GM19239 (cell line): ENCODE measurements at places on chromosomes 1 and 21.

- DNase-seq: no peak
Measured at GRCh38 chr1:180301135-180301742, 71.2 kb downstream of the LHX4 start.

GRCh38 chr1:68442822-68443556 lies 6.8 kb downstream of the RPE65 start:
- DNase-seq: no peak

DNA sequence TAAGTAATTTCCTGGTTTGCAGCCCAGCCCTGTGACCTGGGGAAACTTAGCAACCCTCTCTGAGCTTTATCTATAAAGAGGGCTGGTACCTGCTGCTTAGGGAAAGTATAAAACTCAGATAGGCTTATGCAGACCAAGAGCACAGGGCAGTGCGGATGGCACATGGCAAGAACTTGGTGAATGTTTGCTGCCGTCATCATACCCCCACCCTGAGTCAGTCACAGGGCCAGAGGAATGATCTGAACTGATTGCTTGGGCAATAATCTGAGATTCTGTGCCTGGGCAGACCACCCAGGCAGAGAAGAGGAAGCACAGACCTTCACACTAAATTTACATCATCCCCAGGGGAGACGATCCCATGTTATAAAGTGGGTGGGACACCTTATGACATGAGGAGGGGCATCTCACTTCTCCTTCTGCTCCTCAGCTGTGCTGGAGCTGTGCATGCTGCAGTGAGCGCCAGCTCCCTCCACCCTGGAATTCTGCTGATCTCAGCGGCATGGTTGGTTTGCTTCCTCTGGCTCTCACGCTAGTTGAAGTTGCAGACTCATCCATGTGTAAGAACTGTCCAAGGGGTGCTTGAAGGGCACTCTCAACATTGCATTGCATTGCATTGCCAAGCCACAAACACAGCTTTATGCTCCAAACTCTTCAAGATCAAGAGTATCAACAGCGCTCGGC lies 197.1 kb downstream of the AJAP1 start:
- no peak for DNase-seq

DNA sequence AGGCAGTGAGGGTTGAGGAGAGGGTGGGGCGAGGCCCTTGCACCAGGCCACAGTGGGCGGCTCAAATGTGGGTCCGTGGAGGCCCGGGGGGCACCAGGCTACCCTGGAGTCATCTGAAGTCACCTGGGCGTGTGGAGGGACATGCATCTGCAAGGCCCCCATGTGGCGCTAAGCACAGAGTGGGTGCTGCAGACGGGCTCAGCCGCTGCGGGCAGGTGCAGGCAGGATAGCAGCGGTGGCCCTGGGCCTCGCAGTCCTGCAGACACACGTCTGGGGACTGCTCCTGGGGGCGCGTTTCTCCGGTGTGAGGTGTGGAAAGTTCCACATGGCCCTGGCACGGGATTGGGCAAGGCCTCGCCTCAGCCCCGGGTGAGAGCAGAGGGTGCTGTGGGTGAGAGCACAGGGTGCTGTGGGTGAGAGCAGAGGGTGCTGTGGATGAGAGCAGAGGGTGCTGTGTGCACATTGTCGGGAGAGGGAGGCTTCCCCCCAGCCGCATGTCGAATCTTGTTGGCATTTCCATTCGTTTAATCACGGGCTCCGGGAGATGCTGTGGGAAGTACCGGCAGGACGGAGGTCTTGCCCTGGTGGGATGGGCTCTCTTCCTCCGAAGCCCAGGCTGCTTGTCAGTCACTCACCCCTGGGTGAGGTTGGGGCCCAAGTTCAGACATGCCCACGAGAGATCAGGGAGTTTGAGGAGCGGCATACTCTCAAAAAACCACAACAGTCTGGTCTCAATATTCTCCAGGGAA lies 46.5 kb downstream of the TP73 start:
- DNase-seq: no peak

GRCh38 chr1:213409971-213410370 lies 358.9 kb downstream of the RPS6KC1 start:
- DNase-seq: no peak

- no peak for DNase-seq
Measured at GRCh38 chr1:117671781-117672501, 66.1 kb downstream of the TENT5C start.

DNA sequence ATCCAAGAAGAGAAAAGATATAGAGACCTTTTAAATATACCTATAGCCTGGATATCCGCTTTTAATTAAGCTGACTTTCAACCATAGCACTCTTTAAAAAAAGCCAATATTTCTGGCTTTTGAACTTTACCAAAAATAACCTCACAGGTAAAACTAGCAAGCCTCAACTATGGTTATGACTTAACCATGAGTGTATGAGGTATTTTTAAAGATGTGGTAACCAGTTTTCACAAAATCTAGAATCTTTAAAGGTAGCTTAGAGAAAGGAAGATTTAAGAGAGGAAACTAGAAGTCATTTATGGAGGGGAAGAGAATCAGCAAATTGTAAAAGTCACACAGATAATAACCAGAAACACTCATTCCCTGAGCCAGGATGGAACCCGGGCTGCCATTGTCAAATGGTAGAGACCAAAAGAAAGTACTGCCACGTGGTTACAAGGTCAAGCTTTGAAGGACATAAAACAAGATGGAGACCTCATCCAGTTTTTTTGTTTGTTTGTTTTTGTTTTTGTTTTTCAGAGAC lies 288.4 kb upstream of the RGS18 start:
- DNase-seq: no peak

DNA sequence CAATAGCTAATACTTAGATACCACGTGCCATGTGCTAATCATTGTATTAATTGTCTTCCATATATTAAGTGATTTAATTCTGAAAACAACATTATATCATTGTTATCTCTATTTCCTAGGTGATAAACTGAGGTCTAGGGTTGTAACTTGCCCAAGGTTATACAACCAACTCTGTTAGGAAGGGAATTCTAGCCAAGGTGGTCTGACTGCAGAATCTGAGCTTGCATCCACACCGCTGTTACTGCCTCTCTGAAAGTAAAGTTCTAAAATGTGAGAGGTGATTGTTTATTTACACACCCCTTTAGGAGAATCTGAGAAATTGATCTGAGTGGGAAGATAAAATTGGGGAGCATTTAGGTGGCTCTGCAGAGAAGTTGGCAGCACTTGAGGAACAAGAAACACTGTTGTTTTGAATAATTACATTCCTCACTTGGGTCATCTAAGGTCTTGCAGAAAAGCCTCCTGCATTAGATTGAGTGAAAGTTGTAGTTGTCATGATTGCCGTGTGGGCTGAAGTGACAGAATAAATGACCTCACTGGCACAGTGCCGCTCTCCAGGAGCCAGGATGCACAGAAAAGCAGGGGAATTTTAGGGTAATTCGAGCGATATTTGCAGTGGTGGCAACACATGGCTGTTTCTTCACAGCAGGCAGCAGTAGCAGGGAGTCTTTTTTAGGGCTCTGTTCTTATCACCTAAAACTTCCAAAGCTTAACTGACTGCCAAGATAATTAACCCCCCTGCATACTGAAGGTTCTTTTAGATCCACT lies 121.7 kb downstream of the ADGRL4 start:
- DNase-seq: no peak

GRCh38 chr1:204478172-204478899 lies 16.3 kb downstream of the PIK3C2B start:
- no peak for DNase-seq

DNA sequence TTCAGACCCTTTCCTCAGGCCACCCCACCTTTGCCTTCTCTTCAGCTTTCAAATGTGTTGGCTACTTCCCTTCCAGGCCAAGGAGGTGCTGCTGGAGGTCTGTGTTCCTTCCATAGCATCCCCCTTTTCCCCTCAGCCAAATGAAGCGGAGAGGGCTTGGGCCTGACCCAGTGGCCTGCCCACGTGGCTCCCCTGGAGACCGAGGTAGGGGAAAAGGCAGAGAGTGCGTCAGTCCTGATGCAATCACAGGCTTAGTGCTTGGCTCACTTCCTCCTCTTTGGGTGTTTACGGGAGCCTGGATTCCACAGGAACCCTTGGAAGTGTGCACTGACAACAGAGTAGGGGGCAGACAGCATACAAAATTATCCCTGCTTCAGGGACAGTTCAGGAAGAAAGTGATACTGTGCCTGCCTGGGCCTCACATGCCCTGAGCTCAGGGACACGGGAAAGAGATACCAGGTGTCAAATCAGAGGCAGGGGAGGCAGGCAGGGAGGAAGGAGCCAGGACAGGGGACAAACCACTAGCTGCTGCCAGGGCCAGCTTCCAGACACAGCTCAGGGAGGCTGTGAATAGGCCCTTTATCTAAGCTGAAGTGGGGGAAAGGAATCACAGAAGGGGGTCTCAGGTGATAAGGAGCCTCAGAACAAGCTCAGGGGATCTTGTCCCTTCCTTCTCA lies 16.6 kb upstream of the PTP4A2 start:
- DNase-seq: no peak

GRCh38 chr1:161033751-161034150 lies 5.0 kb downstream of the TSTD1 start:
- no peak for DNase-seq

GRCh38 chr1:46408356-46409062 lies 14.4 kb downstream of the FAAH start:
- DNase-seq: no peak

DNA sequence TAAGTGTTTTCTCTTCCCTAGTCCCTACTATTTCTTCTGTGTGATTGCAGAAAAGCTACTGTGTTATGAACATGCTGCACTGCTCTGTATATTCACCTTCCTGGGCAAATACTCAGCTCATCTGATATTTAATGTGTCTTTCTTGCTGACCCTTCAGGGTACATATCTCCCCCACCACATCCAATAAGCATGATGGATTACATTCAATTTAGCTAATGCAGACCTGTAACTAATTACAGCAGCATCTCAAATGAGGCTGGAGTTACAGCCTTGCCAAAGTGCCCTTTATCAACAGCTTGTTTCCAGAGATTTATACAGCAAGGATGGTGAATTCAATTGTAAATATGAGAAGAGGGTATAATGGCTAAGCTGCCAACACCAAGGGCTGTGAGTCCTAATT lies 144.0 kb downstream of the KCNH1 start:
- DNase-seq: no peak

GRCh38 chr21:34807146-34807880 lies 138.5 kb downstream of the CLIC6 start:
- DNase-seq: no peak

DNA sequence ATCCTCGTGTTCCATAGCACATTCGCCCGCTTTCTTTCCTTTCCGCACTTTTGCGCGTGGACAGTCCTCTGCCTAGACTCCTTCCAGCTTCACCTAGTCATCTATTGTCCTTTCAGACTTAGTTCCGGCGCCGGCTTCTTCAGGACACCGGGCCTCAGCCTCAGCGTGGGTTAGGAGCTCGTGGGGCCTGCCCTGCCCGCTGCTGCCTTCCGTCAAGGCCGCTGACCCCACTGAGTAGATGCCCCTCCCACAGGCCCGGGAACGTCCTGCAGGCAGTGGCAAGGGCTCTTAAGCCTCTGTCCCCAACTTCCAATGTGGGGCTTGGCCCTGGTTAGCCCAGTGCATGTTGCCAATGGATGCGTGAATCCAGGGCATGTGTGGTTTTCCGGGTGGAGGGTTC lies 11.4 kb downstream of the DMRTB1 start:
- no peak for DNase-seq

DNA sequence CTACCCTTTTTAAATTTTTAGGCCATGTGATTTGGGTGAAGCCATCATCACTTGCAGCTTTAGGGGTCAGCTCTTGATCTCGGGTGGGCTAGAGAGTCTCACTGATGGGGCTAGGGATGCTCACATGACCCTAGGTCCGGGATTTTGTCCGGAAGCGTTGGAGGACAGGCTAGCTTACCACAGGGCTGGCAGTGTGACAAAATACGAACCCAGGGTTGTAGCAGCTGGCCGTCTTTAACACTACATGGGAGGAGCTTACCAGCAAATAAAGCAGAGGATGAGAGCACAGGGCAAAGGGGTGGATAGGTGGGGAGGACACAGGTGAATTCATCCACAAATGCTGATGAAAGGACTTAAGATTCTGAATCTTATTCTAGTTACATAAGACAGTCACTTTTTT lies 21.9 kb downstream of the GPR161 start:
- DNase-seq: no peak

DNA sequence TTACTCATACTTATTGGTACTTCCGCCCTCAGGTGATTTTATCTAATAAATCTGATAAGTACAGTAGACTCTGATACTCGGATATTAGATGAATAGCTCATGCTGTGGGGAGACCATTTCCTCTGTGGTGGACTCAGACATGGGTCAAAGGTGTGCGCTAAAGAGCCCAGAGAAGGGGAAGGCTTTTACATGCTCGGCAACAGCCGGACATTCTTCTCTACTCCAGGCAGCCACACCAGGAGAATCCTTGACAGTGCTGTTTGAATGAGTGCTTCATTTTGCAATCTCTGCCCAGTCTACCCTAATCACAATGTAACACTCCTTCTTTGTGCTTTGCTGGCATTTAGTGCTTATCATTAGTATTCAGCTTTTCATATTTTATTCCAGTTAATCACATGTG lies 322.2 kb upstream of the USP25 start:
- no peak for DNase-seq

GRCh38 chr1:109930252-109930993 lies 19.8 kb downstream of the CSF1 start:
- no peak for DNase-seq

DNA sequence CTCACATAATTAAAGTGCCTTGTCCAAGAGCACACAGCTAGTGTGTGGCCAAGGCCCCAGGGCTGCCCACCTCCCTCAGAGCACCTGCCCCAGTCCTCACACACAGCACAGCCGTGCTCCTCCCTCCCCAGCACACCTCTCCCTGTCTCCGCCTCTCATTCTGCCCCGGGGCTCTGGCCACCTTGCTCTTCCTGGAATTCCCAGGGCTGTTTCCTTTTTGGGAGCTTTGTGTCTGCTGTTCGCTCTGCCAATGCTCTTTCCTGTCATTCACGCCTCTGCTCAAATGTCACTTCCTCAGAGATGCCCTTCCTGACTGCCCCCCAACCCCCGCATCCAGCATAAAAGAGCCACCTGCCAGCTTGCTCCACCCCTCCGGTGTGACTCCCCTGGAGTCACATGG lies 13.3 kb downstream of the SLC6A17 start:
- DNase-seq: no peak

- DNase-seq: no peak
Measured at GRCh38 chr1:56377431-56377830, 201.9 kb downstream of the PLPP3 start.

- no peak for DNase-seq
Measured at GRCh38 chr1:13675151-13675651, 24.8 kb upstream of the PRDM2 start.

DNA sequence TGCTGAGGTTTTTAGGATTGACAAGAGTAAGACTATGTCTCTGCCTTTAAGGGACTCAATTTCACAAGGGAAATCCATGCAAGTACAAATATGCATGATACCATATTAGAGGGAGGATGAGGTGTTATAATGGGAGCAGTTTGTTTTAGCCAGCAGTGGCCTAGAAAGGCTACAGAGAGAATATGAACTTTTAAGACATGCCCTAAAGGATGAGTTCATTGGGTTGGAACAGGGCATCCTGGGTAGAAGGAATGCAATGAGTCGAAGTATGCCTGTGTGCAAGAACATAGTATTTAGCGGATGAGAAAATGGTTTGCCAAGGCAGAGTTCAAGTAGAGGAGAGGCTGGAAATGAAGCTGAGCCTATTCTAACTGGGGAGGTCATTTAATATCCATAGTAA lies 32.6 kb upstream of the LEPR start:
- DNase-seq: no peak

GRCh38 chr1:94038511-94038910 lies 82.4 kb downstream of the ABCA4 start:
- no peak for DNase-seq
